Activated CD4-positive, CD25-positive, alpha-beta regulatory T cell treated with anti-CD3 and anti-CD28 coated beads, Interleukin-2, amount 50 U/mL, for 72 hours (primary cell): ENCODE measurements at places on chromosomes 12 and 14.

DNA sequence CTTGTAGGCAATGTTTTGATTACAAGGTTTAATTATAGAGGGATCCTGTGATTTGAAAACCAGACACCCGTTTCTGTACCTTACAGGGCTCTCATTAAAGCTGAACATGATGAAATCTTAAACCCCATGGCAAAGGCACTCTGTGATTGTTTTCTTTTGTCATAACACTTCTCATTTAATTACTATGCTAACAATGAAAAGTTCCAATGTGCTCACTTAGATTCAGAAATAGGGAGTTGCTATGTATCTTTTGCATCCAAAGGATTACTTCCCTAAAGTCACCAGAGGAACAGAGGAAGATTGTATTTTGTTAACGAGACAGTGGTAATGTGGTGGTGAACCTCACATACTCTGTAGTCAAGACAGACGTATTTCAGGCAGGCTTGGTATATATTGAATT lies 81.5 kb upstream of the MYF6 start:
- no peak for DNase-seq

DNA sequence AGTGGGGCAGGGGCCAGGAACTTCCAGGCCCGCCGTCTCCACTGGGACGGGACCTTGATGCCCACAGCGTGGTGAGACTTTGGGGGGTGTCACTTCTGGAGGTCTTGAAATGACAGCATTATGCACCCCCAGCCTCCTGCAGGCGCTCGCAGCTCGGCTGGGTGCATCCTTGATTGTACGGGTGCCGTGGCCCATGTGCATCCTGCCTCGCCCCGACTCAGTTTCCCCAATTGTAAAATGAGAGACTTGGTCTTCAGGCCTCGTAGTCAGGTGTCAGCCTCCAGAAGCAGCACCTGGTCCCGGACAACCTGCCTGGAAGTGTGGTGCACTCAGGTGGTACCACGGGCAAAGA lies 8.9 kb upstream of the PUS1 start:
- DNase-seq, result no peak

- DNase-seq, result no peak
Measured at GRCh38 chr14:94227029-94227428, 52.9 kb downstream of the PPP4R4 start.

DNA sequence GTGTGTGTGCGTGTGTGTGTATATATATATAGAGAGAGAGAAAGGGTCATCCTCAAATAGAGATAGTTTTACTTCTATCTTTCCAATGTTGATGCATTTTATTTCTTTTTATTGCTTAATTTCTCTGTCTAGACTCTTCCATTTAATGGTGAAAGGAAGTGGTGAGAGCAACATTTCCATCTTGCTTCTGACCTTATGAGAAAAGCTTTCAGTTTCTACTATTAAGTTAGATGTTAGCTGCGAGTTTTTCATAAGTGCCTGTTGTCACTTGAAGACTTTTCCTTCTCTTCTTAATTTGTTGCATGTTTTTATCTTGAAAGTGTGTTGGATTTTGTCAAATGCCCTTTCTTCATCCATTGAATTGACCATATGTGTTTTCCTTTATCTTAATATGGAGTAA lies 304.4 kb upstream of the FAR2 start:
- DNase-seq, result no peak

DNA sequence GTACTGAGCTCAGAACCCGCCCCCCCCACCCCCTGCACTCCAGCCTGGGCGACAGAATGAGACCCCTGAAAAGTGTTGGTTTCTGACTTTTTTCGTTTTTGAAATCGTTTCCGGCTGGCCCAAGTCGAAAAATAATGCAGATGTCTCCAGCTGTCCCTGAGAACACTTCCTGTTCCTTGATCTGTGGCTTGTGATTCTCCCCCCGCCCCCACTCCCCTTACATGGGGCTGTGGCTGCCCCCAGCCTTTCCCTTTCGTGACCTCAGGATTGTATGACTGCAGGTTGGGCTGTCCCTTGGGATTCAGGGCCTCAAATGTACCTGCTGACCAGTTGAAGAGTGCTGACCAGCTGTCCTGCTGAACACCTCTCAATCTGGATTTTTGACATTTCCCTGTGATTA lies 34.1 kb downstream of the NOC4L start:
- DNase-seq, result no peak

- DNase-seq, result no peak
Measured at GRCh38 chr12:98513379-98514322, 1.7 kb upstream of the TMPO start.

GRCh38 chr12:79939728-79940310 lies 4.9 kb upstream of the PPP1R12A start:
- no peak for DNase-seq

DNA sequence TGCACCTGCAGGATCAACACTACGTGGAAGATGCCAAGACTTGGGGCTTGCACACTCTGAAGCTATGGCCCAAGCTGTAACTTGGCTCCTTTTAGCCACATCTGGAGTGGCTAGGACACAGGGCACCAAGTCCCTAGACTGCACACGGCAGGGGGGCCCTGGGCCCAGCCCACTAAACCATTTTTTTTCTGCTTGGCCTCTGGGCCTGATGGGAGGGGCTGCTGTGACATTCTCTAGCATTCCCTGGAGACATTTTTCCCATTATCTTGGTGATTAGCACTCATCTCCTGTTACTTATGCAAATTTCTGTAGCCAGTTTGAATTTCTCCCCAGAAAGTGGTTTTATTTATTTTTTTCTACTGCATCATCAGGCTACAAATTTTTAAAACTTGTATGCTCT lies 1080.7 kb downstream of the LRFN5 start:
- DNase-seq, result no peak

DNA sequence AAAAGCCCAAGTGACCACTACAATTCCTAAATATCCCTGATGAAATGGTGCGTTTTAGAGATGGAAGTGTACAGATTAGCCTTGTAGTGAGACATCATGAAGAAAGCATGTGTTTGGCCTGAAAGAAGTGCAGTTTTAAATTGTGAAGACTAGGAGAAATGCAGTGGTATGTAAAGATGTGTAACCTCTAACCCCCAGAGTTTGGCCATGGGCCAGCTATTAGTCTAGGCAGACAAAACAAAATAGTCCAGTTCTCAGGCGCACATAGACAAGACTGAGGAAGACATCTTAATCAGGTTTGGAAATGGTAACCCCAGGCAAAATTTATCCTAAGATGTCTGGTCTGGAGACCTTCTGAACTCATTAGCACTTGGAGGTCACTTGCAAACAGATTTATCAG lies 23.4 kb downstream of the WBP11 start:
- DNase-seq, result no peak

DNA sequence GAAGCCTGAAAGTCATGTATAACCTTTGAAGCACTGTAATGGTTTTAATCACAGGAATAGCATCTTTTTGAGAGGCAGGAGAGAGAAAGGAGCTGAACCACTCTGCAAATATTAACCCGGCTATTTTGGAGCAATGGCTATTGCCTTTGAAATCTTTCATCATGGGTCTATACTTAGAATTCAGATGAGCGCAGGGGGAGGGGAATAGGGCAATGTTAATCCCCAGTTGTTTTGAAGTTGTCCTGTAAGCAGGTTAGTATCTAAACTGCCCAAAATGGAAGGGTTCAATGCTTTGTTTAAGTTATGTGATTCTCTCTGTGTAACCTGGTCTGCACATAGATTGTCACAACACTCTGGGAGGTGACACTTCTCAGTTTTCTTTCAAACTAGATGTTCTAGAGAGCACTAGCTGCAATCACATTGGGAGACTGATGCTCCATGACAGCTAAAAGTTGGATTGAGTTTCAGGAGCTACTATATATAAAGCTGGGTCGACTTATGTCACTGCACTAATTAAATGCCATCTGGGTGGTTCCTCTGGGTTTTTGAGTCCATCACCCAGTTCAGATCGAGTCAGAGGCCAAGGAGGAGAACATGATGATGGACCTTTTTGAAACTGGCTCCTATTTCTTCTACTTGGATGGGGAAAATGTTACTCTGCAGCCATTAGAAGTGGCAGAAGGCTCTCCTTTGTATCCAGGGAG lies at the start of gene MYF6:
Gene MYF6, plus strand, starts transcription at position 509 of the 704 bp plus-strand sequence. Its CDS starts 86 bp downstream, at position 595.
- DNase-seq, result no peak

GRCh38 chr14:50062438-50063085 lies 53.8 kb downstream of the VCPKMT start:
- peak; percentile 64 for DNase-seq

- DNase-seq, result no peak
Measured at GRCh38 chr12:94942663-94943062, 60.8 kb downstream of the NDUFA12 start.

DNA sequence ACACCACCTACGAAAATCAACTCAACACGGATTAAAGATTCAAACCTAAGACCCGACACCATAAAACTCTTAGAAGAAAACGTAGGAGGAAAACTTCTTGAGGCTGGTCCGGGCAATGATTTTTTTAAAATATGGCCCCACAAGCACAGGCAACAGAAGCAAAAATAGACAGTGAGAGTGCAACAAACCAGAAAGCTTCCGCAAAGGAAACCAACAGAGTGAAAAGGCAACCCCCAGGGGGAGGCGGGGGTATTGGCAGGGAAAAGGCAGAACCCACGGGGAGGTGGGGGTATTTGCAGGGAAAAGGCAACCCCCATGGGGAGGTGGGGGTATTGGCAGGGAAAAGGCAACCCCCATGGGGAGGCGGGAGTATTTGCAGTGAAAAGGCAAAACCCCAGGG lies 20.5 kb upstream of the FBRSL1 start:
- DNase-seq, result no peak

- DNase-seq, result peak; percentile 40
Measured at GRCh38 chr12:107368586-107368985, 275.2 kb upstream of the CRY1 start.

DNA sequence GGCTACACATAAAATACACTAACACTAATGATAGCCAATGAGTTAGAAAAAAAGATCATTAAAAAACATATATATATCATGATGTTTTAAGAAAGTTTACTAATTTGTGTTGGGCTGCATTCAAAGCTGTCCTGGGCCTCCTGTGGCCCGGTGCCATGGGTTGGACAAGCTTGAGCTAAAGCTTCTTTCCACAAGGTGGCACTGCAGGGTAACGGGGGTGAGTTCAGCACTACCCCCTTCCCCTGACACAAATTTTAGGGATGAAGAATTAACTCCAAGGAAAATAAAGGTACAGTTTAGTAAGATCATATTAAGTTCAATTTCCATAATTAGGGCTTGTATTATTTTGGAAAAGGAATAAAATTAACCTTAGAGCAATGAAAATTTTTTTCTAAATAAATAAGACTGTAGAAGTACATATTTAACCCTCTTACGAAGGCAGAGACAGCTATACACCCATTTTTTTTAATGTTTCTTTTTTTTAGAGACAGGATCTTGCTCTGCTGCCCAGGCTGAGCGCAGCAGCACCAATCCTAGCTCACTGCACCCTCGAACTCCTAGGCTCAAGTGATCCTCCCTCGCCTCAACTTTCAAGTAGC lies 38.9 kb downstream of the PPP1R13B start:
- DNase-seq, result peak; percentile 61

GRCh38 chr12:113610698-113611097 lies 139.0 kb upstream of the LHX5 start:
- DNase-seq, result no peak

GRCh38 chr14:90388437-90388836 lies 8.4 kb upstream of the CALM1 start:
- no peak for DNase-seq

- no peak for DNase-seq
Measured at GRCh38 chr12:72037006-72037795, 98.6 kb downstream of the TPH2 start.

- DNase-seq, result peak; percentile 7
Measured at GRCh38 chr12:1926251-1926657, 7.8 kb upstream of the CACNA2D4 start.

DNA sequence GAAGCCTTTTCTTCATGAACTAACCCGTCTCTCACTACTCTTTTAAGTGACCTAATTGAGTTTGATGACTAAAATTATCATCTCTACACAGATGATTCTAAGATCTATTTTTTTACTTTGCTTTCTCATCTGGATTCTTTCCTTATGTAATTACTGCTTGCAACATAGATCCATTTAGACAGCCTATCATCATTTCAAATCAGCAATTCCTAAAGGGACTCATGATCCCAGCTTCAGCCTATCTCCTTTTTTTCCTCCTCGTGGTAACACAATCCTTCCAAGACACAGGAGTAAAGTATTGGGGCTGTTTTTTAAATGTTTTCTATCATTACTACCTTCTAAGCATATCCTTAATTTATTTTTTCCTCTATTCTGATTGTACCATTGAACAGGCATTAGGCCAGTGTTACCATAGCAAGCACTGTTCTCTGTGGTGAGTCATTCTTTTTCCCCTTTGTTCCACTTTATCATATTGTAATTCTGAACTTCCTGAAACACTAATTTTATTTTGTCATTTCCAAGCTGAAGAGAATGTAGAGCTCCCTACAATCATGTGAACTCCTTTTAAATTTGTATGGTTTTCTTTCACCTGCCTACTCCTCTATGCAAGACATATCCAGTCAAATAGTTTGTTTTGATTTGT lies 190.4 kb upstream of the FAR2 start:
- DNase-seq, result no peak

- DNase-seq, result no peak
Measured at GRCh38 chr12:24773996-24774395, 174.9 kb downstream of the BCAT1 start.

GRCh38 chr12:27616356-27617142 lies 79.7 kb upstream of the REP15 start:
- no peak for DNase-seq

DNA sequence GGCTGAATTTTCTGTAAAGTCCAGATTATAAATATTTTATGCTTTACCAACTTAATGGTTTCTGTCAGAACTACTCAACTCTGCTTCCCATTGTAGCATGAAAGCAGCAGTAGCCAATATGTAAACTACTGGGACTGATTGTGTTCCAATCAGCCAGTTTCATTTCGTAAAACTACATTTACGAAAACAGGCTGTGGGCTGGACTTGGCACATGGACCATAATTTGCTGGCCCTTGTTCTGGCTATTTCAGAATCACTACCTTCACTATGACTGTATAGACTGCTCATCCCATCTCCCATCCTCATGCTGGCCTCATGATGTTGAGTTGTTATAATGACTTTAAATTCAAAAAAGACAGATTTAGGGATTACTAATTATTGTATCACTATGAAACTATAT lies 38.7 kb downstream of the FAR2 start:
- DNase-seq, result no peak

GRCh38 chr14:104135904-104136471 lies 2.4 kb upstream of the KIF26A start:
- peak; percentile 30 for DNase-seq

- no peak for DNase-seq
Measured at GRCh38 chr12:98262902-98263301, 252.5 kb upstream of the TMPO start.

DNA sequence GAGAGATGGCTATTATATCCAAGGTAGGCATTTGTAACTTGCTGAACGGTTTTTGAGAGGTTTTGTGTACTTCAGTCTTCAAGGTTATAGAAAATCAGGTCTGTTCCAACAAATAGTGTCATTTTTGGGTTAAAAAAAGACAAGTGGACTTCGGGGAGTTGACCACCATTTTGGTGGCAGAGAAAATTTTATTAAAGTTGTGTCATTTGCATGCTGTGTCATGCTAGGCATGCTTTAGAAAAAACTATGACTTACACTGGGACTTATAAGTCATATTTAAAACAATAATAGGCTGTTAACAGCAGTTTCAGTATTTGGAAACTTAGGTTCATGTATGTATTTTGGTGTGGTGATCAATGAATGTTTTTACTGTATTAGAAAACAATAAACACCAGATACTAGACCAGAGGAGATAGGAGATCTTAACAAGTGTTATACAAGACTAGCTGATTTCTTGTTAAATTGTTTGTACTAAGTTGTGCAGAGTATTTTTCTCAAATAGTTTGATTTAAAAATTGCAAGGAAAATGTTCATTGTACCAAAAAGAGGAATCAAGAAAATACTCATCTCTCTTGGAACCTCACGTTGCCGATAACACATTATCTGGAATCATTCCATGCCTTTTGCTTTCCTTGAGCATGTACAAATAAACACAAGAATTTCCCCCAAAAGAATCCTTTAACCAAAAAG lies 1.4 kb downstream of the RAN start:
- DNase-seq, result no peak
